ENCODE measurements at places on chromosomes 6 and 20.
A peak's percentile ranks its signal among the peaks of the same experiment; 100 is the strongest.

DNA sequence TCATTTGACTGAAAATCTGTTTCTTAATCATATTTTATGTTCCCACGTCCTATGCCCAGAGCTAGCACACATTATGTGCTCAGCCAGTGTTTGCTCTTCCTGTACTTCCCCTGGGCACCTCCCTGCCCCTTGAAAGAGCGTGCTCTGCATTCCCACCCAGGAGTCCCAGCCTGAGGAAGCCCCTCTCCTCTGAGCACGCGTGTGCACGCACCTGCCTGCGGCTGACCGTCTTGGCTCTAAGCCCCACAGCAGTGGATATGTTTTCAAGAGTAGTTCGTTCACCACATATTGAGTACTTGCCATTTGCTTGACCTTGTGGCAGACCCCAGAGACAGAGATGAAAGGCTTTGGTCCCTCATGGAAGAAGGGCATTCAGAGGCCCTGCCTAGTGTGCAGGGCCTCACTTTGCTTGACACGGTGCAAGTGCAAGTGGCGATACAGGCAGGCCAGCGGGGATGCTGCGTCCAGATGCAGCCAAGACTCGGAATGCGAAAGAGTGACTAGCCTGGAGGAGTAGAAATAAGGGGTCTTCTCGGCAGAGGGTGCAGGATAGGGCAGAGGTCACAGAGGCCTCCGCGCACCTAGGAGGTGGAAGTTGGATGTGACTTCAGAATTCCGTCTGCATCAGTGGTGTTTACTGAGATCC, 14.1 kb downstream of the SYNDIG1 start:
- DNase-seq: no peak

- no peak for DNase-seq
Observed at GRCh38 chr6:145836170-145836569, 21.6 kb upstream of the FBXO30 start.

DNA sequence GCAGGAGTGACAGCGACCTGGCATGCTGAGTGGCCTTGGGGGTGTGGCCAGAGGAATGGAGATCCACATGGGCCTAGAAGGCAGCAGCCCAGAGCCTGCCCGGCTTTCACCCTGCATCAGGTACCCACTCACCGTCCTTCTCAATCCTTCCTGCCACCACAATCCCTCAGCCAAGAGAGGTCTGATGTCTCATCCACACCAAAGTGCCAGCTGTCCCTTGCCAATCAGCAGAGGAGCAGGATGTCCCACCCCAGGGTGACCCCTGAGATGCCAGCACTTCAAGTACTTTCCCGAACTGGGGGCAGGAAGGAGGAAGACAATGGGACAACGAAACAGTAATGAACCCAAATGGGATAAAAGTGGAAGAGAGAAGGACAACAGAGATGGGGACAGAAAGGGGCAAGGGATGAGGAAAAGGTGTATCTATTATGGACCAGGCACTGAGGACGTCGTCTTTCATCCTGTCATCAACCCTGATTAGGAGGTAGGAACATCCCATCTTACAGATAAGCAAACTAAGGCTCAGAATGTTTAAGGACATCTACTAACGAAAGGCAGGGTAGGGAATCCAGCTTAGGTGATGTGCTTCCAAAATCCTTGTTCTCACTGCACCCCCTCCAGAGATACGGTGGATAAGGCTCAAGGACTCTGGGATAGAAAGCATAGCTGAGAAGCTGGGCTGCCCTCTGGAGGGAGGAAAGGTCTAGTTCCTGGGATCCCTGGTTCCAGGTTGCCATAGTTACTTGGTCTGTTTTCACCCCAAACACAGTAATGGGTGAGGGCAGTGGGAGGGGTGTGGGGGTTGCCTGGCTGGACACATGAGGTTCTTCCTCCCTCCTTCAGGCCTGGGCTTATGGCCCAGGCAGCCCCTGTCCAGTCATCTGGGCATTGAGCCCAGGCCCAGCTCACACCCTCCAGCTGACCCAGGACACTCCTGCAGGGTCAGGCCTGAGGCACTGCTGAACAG, 4.5 kb upstream of the TNXB start:
- peak; percentile 27 for DNase-seq

DNA sequence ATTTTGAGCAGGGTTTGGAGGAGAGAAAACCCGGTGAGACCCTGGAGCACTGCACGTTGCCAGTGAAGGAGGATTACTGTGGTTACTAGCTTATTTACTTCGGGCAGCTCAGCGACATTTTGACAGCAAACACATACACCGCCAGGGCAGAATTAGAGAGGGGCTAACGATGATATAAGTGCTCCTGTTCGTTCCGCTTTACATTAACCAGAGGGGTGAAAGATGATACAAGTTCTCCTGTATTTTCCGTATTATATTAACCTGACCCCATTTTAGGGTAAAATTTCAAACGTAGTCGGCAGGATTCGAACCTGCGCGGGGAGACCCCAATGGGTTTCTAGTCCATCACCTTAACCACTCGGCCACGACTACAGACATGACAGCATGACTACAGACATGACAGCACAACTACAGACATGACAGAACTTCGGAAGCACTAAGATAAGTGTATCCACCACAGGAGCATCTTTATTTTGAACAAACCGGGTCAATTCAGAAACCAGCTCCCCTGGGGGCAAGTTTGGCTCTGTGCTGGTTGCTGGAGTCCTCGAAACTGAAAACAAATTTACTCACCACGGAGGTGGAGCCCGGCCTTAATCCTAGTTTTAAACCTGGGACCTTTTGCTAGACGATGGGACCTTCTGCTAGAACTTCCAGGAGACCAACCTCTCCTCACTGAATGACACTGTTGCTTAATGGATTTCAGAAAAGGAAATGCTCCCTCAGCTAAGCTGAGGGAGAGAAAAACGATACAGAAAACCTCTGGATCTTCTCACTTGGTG, 80.4 kb upstream of the ZNF184 start:
- no peak for DNase-seq

DNA sequence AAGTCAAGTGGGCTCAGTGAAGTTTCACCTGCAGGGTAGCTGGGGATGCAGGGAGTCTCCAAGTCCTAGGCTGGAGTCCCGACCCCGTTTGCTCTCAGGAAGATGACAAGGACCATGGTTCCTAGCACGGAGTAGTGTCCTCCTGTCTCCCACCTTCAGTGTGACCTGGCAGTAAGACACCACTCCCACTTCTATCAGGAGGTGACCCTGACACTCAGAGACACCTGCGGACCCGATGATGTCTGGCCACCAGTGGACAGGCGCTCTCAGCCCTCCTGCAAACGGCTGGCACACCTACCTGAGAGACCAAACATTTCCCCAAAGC, 1.1 kb downstream of the SOD2 start:
- DNase-seq: no peak

DNA sequence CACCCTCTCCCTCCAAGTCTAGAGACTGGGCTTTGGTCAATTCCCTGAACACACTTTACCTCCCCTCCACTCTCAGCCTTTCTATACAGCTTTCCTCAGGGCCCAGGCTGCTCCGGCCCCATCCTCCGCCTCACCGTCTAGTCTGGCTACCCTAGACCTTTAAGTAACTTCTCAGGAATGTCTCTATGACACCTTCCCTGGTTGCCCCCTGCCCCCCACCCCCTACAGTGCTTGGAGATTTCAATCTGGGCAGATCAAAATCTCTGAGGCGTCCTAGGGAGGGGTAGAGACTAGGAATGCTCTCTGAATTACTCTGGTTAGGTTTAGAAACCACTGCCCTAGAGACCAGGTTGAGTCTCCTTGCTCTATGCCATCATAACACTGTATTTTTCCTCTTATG, 6.1 kb downstream of the UBE2J1 start:
- no peak for DNase-seq

- DNase-seq: no peak
Observed at GRCh38 chr6:114009192-114009591, 38.2 kb upstream of the HDAC2 start.

DNA sequence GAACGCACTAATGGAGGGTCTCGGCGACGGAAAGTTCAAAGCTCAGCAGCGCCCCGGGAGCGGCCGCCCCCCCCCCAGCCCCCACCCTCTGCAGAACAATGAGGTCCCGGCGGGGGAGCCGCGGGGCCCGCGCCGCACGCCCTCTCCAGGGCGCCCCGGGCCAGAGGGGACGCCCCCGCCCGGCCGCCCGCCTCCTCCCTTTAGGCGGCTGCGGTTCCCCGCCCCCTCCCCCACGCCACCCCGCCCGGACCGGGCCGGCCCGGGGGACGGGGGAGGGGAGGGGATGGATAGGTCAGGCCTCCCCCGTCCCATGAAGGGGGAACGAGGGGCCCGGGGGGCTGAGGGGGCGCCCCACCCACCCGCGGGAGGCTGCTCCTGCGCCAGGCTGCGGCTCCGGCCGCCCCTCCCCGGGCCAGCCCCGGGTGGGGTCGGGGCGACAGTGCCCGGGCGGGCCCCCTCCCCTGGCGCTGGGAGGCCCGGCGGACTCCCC, 1.5 kb downstream of the NOL4L start:
- no peak for DNase-seq

All from amygdala (tissue), 56 donors.